Neural progenitor cell (in vitro differentiated cells): ENCODE measurements at places on chromosomes 6 and 20. TPM values are rescaled to one million over a fixed set of nuclear protein-coding genes. Genes with fewer than 3 reads are reported as not detected.

GRCh38 chr6:75403563-75404080 lies 90.0 kb downstream of the FILIP1 start:
- DNase-seq: no peak

DNA sequence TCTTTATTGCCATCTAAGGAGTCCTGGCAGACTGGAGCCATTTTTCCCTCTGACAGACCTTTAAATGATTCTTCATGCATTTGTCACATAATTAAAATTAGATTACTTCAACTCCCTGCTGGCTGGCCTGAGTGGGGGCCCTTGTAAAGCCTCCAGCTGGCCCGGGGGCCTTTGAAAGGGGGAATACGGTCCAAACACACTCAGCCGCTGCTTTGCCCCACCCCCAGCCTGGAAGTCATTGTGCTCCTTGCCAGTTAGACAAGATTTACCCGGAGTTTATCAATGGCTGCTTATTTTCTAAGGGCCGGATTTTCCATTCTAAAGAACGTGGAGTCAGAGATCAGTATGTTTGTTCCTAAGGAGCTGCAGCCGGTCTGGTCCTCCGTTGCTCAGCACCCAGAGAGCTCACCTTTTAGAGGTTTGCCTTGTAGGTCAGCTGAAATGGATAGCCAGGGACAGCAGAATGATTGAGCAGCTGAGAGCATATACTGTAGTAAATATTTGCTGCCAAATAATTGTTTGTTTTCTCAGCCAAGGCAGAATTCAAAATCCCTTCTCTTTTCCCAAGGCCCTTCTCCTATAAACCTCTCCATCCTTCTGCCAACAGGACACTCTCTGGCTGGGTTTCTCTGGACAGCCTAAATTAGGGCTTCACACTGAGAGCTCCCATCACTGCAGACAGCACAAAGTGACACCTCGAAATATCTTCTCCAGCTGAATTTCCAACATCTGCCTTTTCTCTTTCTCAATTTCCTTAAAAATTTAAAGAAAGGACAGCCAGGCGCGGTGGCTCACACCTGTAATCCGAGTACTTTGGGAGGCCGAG lies 68.4 kb upstream of the RBM24 start:
- peak; percentile 86 for DNase-seq

DNA sequence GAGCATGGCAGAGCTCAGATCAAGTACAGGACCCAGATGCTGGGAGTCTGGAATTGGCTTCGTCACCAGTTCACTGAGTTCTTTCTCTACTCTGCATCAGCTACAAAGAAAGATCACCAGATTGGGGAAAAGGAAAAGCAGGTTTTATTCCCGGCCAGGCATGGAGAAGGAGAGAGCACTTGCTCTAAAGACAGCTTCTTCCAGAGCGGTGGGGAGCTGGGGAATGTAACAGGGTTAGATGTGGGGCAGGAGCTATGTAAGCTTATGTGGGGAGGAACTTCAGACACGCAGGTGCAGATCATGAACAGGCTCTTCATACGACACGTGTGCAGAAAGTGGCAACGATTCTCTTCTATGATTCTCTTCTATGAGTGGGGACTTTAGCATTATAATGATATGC lies 4.9 kb upstream of the ACSS1 start:
- no peak for DNase-seq

- DNase-seq: no peak
Measured at GRCh38 chr6:41717392-41717736, 18.0 kb downstream of the TFEB start.

DNA sequence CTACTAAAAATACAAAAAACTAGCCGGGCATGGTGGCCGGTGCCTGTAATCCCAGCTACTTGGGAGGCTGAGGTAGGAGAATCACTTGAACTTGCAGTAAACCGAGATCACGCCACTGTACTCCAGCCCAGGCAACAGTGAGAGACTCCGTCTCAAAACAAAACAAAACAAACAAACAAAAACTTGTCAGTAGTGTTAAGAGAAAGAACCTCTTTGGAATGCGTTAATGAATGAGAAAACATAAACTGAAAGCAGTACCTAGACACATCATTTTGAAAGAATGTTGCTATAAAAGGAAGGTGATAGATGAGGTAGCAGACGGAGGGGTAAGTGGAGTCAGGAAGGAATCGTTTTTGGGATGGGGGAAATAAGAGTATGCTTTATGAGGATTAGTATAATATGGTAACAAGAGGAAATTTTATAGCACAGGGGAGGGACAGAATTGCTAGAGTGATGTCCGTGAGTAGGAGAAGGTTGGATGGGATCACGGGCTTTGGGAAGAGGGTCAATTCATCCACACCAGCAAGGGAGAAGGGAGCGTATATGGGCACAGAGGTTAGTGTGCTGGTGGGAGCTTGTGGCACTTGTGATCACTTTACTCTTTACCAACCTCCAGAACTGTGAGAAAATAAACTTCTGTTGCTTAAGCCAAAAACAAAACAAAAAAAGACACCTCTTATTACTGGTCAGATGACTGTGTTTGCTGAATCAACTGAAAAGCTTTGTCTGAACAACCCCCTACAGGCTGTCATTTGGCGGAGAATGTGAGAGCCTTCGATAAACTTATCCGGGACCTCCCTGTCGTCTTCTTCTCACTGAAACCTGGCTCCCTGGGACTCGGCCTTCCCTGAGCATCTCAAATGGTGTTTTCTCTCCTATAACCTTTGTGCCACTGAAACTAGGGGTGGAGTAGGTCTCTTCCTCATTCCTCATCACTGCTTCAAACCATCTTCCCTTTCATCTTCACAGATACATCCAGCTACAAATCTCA lies 48.9 kb upstream of the TFAP2A start:
- DNase-seq: no peak

DNA sequence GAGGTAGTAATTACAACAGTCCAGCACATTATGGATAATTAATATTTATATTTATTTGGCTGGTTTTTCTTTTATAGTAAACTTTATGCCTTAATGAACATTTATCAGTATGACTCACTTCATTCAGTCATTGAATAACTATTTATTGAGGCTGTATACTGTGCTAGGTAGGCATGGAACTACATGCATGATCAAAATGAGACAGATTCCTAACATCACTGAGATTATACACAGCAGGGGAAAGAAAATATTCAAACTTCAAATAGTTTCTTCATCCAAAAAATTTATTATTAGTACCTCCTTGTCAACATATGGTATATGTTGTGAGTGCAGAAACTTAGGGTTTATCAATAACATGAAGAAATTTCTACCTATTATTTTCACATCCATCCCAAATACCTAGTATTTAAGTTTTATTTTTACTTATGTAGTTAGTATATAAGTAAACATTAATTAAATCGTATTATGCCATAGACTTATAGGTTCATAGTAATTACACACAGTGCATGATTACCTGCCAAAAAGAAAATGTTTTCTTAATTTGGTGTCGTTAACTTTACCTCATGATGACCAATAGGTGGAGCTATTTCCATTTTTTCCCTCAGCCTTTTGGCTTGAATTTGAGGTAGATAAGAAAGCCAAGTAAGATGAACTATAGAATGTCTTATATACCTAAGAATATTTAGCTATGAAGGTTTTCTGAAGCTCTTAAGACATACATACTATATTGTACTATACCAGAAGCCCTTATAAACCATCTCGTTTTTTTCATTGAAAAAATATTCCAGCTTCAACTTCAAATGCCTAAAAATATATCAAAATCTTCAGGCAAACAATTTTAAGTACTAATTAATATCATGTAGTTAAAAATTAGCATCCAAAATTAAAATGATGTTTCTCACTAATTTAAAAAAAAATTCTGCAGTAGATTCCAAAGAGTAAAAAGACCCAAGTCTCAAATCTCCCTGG lies 12.5 kb upstream of the TMEM30A start:
- peak; percentile 68 for DNase-seq

DNA sequence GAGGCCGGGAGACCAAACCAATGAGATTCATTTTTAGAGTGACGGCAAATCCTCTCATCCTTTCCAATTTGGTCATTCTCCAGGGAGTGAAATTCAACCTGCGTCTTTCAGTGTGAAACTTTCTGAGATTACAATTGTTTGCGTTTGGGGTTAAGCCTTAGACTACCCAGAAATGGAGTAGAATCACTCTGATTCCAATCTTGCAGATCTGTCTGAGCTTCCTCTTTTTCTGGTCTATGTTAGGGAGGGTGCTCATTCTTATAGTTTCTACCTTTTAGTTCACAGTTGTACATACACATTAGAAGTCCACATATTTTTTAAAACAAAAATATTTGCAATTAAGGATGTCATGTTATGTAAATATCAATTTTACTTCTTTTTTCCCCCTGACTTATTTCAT lies 183.0 kb upstream of the PHACTR1 start:
- DNase-seq: no peak

DNA sequence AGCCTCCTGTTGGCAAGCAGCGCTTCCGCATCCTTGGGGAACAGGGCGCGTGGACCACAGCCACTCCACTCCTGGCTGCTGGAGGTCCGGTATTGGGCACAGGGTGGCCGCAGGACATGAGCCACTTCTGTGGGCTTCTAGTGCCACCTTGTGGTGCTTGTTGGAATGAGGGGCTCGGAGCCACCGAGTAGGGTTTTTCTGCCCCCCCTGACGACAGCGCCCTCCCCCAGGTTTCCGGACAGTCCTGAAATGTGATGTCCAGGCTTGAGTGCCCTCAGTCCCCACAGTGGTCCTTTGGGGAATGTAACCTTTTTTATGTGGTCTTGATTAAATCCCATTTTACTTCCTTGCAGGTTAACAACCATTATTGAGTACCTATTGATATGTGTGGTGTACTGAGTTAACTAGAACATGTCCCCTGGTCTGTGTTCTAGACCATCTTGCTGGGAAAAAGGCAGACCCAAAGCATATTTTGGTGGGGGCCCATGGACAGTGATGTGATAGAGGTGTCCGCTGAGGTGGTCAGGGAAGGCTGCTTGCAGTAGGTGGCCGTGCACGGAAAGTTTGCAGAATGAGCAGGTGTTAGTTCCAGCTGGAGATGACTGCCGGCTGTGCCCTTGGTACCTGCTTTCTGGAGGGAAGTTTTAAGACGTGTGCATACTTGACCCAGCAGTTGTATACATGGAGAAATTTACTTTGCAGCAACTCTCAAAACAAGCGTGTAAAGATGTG lies 70.0 kb downstream of the PTPN1 start:
- DNase-seq: peak; percentile 78

DNA sequence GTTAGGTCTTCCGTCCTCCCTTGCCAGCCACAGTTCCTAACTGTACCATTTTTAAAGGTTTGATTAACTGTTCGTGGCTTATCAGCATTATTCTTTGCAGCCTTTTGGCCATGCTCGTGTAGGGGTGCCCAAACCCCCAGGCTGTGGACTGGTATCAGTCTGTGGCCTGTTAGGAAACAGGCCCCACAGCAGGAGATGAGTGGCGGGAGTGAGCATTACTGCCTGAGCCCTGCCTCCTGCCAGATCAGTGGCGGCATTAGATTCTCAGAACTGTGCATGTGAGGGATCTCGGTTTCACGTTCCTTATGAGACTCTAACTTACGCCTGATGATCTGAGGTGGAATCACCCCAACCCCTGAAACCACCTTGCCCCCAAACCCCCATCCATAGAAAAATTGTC lies 79.3 kb downstream of the TBC1D7 start:
- DNase-seq: no peak

DNA sequence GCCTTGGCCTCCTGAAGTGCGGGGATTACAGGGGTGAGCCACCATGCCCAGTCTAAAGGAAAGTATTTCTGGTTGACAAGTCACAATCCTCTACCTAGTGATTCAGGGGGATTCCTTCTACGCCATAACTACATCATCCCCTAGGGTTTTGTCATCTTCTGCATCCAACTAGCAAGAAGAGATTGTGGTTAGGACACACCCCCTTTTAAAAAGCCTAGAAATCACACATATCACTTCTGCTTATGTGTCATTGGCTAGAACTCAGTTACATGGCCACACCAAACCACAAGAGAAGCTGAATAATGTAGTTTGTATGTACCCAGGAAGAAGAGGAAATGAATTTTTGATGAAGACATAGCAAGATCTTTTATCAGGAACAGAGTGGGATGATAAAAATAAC lies 14.7 kb upstream of the CHD6 start:
- DNase-seq: no peak

DNA sequence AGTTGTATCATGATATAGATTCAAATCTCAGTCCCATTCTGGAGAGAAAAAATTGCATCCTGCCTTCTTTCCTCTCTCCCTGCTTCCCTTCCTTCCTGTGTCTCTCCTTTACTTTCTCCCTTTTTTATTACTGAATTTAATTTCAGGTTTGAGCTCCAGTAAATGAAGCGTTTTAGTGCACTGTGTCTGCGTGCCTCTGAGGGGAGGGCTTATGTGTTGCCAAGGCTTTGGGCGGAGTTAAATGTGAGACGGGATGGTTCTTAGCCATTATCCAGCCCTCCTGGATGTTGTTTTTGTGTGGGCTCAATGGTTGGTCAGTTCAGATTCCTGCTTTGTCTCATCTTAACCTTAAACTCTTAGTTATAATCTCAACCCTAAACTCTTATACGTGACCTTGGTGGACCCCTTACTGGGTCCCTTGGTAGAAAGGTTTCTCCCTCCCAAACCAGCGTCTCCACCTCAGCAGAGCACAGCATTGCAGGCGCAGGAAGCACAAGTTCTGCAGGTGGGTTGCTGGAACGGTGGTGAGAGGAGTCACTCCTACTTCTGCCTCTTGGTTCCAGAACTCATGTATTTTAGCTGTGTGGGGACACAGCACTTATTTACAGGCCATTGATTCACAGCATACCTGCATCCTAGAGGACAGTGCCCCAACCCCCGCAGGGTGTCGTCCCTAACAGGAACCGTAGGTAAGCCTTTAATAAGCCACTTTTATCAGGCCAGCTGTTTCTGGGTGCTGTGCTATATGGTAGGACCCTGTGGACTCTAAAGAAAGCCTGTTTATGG lies 68.5 kb downstream of the DNAH8 start:
- DNase-seq: peak; percentile 33

- DNase-seq: no peak
Measured at GRCh38 chr6:139148557-139149235, 13.8 kb downstream of the HECA start.

GRCh38 chr6:5250911-5251310 lies 9.8 kb downstream of the LYRM4 start:
- no peak for DNase-seq

Gene VWA7
- total RNA-seq: 0.15 and 0.34 TPM in 2 replicates

Gene APCDD1L
- not detected in 2 replicates for total RNA-seq

Gene LPIN3
- 2.8 and 8.9 TPM in 2 replicates for total RNA-seq

Gene ALDH5A1
- total RNA-seq: 3.5 and 10.8 TPM in 2 replicates

Gene PARD6B
- 31.0 and 45.7 TPM in 2 replicates for total RNA-seq

Gene FOXF2
- total RNA-seq: not detected in 2 replicates

Gene KCNQ5
- total RNA-seq: 0.09 TPM in 1 of 2 replicates, not detected in the other

Gene ALDH8A1
- total RNA-seq: not detected in 2 replicates

Gene TENT5A
- 8.7 and 11.7 TPM in 2 replicates for total RNA-seq

Gene PTK7
- total RNA-seq: 68.0 and 155 TPM in 2 replicates

Gene EMILIN3
- 3.5 and 9.0 TPM in 2 replicates for total RNA-seq
